ENCODE measurements at places on chromosomes 16 and 17.

DNA sequence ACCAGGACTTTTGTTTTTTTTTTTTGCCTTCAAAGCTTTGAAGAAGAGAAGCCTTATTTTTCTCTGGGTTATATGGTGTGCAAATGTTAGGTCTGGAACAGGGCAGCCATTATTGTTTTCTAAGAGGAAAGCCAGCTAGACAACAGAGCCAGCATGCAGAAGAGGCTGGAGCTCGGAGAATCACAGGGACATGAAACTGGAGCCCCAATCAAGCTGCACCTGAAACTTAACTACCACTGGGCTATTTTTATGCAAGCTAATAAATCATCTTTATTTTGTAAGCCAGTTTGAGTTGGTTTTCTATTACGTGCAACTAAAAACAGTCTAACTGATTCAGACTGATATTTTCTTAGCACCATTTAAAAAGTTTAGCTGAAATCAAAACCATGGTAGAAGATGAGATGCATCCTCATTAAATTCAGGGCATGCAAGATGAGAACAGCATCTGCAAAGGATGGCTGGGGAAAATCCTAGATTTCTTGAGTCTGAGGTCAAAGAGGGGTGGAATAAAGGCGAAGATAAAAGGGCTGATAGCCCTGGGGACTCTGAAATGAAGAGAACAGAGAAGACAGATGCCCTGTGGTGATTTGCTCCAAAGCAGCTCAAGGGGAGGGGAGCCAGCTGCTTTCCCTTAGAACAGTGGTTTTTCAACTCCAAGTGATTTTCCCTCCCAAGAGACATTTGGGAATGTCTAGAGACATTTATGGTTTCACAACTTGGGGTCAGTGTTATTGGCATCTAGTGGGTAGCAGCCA lies 177.1 kb upstream of the WSCD1 start:
- DNase-seq = no peak

DNA sequence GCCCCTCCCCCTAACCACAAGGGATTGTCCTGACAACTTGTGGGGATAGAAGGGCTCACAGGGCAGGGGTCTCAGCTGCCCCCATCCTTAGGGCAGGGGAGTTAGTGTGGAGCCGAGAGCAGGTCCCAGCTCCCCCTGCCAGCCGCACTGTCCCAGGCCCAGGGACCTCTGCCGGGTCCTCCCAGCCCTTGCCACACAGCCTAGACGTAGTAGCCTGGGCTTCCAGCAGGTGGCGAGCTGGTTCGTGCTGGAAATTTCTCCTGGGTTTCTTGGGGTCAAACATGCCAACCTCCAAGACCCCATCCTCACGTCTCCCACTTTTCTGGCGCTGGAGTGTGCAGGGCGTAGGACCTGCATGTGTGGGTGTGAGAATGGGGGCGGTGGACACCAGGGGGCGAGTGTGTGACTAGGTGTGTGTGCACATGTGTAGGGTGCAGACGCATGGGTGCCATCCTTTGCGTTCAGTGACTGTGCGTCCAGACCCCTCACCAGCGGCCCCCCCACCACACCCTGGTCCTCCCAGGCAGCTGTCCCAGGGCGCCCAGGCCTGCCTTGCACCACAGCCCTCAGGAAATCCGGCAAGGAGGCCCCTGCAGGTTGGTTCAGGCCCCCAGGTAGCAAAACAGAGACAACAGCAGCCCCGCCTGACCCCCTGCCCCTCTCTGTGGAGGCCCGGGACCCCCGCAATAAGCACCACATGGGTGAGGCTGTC lies 29.5 kb downstream of the SBK1 start:
- DNase-seq = no peak

- no peak for DNase-seq
Measured at GRCh38 chr17:32222621-32223020, 43.0 kb upstream of the RHBDL3 start.

GRCh38 chr17:10394201-10394887 lies 21.5 kb upstream of the MYH13 start:
- no peak for DNase-seq

DNA sequence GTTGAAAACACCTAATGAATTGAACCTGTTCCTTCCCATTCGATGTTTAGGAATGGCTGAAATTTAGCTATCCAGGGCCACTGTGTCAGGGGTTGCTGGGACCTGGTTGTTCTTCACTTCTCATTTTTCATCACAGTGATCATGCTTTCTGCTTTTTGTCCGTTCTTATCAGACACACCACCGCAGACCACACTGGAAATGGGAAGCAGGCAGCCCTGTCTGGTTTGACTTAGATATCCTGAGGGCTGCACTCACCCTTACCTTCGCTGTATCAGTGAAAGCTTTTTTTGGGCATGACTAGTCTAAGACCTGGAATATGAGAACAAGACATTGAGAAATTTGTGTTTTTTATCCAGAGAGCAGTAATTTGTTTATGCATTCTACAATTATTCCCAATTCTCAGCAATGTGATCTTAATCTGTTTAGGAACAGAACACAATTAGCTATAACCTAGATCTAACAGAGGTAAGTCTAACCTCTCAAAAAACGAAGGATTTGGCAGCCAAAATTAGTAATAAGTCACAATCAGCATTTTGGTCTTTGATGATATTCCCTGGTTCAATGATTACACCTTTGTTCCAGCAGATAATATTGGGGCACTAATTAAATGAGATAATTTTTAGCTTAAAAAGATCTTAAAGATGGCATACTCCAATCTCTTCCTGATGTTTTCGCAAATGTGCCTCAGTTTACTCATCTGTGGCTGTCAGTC lies 126.0 kb upstream of the GOT2 start:
- DNase-seq = no peak

DNA sequence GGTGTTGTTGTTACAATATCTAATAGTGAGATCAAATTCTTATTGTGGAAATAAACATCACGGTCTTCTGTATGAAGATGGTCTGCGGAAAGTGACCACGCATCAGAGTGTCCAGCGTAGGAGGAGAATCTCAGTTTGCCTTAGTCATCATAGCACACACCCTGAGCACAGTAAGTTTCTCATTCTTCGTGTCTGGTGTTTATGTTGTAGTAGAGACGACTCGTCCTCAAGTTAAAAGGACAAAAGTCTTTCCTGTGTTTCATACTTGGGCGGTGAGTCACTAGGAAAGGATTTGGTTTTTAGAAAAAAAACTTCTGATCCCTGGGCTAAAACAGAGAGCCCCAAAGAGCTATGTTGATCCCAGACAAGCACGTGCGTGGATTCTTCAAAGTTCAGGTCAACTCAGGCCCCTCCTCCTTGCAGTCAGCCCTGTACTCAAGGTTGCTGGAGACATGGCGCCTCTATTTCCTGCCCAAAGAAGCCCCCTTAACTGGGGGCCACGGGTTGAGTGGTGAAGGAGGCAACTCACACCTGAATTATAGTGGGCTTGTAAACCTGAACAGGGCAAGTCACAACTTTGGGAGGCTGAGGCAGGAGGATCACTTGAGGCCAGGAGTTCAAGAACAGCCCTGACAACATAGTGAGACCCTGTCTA lies 170.4 kb downstream of the ZFHX3 start:
- no peak for DNase-seq

DNA sequence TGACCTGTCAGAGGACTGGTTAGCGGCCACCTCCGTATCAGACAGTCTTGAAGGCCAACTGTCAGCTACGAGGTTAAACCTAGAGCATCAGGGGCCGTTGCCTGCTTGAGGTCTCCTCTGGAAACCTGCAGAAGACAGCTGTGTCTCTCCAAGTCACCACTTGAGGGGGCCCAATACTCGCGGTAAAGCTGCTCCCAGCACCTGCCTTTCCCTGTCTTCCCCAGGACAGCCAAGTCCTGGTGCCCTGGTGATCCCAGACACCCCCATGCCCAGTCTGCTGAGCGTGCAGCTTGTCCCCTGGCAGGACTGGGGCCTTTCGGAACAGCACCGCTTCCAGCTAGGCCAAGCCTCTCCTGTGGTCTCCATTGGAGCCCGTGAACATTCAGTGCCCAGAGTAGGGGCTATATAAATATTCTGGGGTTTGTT lies 80.1 kb downstream of the DNAH17 start:
- DNase-seq = peak; percentile 74

DNA sequence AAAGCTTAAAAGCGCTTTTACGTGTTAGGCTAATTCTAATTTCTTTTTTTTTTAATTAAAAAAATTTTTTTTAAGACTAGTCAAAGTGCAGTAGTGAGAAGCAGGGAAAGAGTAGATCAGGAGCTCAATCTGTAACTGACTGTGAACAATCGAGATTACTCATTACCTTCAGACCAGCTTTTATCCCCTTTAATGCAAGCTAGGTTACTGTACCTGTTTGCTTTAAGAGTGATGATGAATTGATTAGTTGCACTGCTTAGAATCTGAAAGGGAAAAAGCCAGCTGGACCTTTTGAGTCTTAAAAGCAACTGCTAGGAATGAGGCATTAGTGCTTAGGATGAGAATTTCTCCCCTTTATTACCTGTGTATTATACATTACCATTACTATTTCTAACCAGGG lies 19.0 kb downstream of the PSMD11 start:
- DNase-seq = no peak

GRCh38 chr16:64773184-64773583 lies 348.7 kb downstream of the CDH11 start:
- DNase-seq = no peak

- DNase-seq = peak; percentile 84
Measured at GRCh38 chr16:68396481-68396880, 51.8 kb downstream of the SMPD3 start.

- DNase-seq = no peak
Measured at GRCh38 chr17:68033636-68034451, 1.7 kb upstream of the KPNA2 start.

- peak; percentile 84 for DNase-seq
Measured at GRCh38 chr17:42623732-42624596, 14.5 kb downstream of the TUBG1 start.

GRCh38 chr17:73841431-73842060 lies 197.3 kb upstream of the SDK2 start:
- DNase-seq = no peak

GRCh38 chr16:78489072-78489471 lies 389.6 kb downstream of the WWOX start:
- no peak for DNase-seq

DNA sequence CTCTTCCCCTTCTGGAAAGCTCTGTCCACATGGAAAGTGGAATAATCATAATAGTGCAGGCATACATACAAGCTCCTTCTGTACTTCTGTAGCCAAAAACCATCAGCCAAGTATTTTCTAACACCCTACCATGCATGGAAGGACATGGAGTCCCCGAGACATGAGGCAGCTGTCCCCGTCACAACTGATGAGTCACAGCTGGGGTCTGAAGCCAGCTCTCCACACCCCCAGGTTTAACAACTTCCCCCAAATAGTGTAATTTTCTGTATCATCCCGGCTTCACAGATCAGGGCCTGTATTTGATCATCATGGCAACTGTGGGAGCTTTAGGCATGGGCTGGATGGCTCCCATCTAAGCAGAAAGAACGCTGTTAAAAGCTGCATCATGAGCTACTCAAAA lies 16.6 kb downstream of the C16orf96 start:
- peak; percentile 29 for DNase-seq

DNA sequence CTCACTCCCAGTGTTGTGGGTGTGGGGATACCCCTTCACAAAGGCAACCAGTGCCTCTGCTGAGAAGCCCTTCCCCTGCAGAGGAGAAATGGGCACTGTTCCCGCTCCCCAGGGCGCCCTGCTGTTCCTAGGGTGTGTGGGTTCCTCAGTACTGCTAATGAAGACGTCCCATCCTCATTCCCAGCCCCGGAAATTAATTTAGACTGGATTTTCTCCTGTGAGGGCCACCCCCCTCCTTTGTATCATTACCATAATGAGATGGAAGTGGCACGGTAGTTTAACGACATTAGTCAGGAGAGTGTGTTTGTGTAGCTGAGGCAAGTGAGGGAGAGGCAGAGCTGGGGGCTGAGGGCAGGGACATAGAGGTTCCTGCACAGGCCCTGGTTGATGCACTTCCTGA lies 53.2 kb downstream of the PIPOX start:
- no peak for DNase-seq

- no peak for DNase-seq
Measured at GRCh38 chr17:78226759-78227454, 4.5 kb upstream of the TMEM235 start.

DNA sequence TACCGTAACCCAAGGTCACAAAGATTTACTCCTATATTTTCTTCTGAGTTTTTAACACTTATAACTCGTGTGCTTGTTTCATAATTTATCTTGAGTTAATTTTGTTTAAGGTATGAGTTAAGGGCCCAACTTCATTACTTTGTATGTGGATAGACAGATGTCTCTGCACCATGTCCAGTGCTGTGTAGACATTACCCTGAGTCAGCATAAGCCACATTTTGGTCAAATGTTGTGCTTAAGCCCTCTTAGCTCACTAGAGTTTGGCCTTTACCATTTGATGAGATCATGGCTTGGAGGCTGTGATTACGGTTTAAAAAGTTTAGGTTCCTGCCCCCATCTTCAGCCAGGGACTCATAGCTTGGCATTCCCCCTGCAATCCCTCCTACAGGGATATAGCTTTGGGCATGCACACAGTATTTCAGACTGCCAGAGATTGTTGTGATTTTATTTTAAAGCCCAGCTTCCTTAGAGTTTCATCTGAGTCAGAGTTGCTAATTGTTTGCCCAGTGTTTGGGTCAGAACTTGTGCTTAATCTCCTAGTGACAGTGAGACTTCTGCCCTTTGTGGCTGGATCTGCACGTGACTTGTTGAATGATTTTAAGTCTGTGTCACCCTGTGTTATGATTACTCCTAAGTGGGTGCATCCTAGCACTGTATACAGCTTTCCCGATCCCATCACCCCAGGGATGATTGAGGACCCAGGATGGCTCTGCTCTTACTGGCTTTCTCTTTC lies 393.1 kb downstream of the CNTNAP4 start:
- DNase-seq = no peak

- DNase-seq = no peak
Measured at GRCh38 chr17:80826955-80827645, 164.5 kb upstream of the CHMP6 start.

GRCh38 chr17:73698966-73699365 lies 54.7 kb upstream of the SDK2 start:
- no peak for DNase-seq

DNA sequence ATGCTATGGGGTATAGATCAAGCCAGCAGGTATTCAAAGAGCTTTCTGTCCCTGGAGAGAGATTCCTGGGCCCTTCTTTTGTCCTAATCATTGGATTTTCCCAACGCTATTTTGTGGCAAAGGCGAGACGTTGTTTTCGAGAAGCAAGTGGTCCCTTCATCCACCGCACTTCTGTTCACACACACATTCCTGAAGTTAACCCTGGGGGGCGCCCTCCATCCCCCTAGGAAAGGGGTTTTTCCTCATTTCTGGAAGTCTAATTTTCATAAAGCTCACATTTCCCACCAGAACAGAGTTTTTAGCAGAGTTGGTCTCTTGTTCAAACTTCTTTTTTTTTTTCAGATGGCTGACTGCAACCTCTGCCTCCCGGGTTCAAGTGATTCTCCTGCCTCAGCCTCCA lies 11.9 kb downstream of the SCGB1C2 start:
- DNase-seq = no peak

- peak; percentile 44 for DNase-seq
Measured at GRCh38 chr16:70380248-70380918, 33.7 kb downstream of the DDX19A start.

- DNase-seq = no peak
Measured at GRCh38 chr16:68179855-68180254, 56.1 kb downstream of the ESRP2 start.

GRCh38 chr17:42879596-42879985 lies 21.0 kb upstream of the G6PC1 start:
- no peak for DNase-seq

GRCh38 chr17:78933959-78934568 lies 8.9 kb upstream of the TIMP2 start:
- DNase-seq = peak; percentile 99

Measured in body of pancreas (tissue), 4 donors.